Stimulated activated CD8-positive, alpha-beta memory T cell treated with anti-CD3 and anti-CD28 coated beads, Interleukin-7, amount 100 ng/mL, for 24 hours (primary cell): ENCODE measurements at places on chromosomes 4 and X.

- DNase-seq = peak; percentile 39
Observed at GRCh38 chrX:154443992-154444754, at the start of gene FAM50A. Gene FAM50A (plus strand): TSS chrX:154444141. CDS start chrX:154444236, 95 bp downstream.

GRCh38 chrX:72270316-72270866, 6.7 kb downstream of the RPS4X start:
- no peak for DNase-seq

DNA sequence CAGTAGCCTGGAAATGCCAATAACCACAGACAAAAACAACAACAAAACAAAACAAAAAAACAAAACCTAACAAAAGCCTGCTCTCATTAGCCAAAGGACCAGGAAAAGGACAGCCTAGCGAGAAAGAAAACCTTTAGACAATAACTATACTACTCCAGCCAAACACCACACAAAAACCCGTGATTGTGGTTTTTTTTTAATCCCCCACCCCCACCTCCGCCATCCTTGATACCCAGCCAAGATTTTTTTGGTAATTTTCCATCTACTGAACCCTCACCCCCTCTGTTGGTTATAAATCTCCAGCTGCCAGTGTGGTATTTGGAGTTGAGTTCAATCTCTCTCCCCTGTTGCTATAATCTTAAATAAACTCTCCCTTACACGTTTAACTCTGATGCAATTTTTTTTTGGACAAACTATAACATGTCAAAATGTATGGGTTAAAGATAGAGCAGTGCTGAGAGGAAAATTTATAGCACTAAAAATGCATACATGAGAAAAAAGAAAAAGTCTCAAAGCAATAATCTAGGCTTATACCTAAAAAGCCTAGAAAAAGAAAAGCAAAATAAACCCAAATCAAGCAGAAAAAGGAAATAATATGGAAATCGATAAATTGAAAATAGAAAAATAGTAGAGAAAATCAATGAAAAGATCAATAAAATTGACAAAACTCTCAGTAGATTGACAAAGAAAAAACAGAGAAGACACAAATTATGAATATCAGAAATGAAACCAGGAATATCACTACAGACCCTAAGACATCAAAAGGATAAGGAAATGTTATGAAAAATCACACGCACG, 83.7 kb downstream of the NAT8L start:
- DNase-seq = no peak

GRCh38 chr4:77662396-77662795, 56.8 kb downstream of the CXCL13 start:
- no peak for DNase-seq
